ENCODE measurements at places on chromosomes 7 and 10.

- DNase-seq = no peak
These were observed 34.4 kb downstream of the ERCC6 start for GRCh38 chr10:49504528-49504927.

- DNase-seq = no peak
These were observed 67.4 kb downstream of the HHEX start for GRCh38 chr10:92757066-92757710.

DNA sequence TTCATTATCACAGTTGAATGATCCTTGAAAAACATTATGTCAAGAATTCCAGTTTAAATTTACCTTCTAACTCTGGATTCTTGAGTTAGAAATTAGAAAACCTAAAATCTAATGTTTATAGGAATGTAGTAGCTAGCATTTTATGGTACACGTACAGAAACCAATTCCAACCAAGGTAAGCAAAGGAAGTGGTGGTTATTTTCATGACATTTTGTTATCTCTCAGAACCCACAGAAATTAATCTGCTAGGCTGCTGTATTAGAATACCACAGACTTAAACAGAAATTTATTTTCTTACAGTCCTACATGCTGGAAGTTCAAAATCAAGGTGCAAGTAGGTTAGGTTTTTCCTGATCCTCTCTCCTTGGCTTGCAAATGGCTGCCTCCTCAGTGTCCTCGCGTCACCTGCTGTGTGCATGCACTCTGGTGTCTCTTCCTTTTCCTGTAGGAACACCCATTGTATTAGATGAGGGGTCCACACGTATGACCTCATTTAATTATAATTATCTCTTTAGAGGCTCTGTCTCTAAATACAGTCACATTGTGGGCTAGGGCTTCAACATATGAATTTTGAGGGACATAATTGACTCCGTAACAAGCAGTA, 8.5 kb upstream of the CSTF2T start:
- DNase-seq = no peak

DNA sequence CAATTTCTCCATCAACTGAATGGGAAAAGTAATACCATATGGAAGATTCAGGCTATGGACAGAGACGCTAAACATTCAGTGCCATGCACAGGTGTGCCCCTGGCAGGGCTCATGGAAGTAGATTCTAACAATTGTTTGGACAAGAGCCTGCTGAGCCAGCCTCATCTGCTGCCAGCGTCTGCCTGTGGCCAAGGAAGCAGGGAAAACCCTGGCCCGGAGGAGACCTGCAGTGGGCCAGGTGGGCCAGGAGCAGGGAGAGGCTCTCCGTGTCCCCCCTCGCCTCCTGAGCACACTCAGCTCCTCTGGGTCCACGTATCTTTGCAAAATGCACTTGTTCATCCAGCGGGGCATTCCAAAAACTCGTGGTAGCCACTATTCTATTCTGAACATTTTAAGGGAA, 130.1 kb downstream of the TCERG1L start:
- DNase-seq = no peak

DNA sequence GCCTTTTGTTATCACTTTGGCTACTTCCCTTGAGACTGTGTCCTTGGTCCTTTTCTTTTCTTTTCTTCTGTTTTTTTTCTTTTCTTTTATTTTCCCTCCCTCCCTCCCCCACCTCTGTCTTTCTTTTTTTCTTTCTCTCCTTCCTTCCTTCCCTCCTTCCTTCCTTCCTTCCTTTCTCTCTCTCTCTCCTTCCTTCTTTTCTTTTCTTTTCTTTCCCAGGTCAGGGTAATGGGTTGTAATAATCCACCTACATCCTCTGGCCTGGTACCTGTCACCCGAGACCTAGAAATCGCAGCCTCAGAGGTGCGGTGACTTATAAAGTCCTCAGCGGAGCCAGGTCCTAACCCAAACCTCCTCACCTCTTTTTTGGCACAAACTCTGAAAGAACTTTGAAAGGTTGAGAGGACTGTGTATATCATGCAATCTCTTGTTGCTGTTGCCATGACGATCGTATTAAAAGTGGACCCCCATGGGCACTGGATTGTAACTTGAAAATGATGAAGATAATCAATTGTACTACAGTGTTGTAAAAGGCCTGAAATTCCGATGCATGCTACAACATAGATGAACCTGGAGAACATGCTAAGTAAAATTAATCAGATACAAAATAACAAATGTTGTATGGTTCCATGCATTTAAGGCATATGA, 140.7 kb upstream of the AGK start:
- no peak for DNase-seq

GRCh38 chr10:78375854-78376785, 342.5 kb downstream of the RPS24 start:
- no peak for DNase-seq

GRCh38 chr7:31890198-31890597, 180.0 kb downstream of the PDE1C start:
- no peak for DNase-seq

DNA sequence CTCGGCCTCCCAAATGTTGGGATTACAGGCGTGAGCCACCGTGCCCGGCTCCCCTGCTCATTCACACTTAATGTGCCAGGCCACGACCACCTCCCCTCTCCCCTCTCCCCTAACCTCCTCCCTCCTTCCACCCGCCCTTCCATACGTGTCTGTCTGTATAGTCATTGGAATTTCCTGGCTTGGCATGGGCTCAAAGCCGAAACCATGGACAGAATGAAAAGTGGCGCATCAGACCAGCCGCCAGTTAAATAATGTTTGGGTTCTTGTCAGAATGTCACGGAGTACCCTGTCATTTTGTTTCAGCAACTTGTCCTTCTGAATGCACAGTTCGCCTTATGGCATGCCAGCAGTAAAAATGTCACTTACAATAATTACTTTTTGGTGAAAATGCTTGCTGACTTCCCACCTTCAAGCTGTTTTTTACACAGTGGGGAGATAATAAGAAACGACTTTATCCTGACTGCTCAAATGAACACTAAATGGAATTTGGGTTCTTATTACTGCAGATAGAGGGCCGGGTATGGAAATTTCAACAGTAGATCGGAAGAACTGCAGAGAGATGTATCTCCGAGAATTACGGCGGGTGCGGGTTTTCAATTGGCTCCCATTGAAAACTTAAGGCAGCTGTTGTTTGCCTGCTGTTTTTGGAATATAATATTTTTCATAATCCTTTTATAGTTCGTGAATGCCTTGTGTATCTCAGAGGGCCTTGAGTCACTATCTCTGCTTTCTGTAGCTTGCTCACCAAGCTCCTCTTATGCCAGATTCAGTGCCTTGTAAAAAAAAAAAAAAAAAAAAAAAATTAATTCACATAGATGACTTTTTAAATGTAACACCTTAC, 65.5 kb upstream of the SH2B2 start:
- no peak for DNase-seq
